ENCODE measurements at places on chromosomes 2 and 18. TPM values are rescaled to one million over a fixed set of nuclear protein-coding genes. Genes with fewer than 3 reads are reported as not detected.

- DNase-seq, result peak; percentile 36
These were observed 42.1 kb upstream of the SNED1 start for GRCh38 chr2:240956171-240956934.

- no peak for DNase-seq
These were observed 80.4 kb downstream of the LPIN2 start for GRCh38 chr18:2932247-2933181.

DNA sequence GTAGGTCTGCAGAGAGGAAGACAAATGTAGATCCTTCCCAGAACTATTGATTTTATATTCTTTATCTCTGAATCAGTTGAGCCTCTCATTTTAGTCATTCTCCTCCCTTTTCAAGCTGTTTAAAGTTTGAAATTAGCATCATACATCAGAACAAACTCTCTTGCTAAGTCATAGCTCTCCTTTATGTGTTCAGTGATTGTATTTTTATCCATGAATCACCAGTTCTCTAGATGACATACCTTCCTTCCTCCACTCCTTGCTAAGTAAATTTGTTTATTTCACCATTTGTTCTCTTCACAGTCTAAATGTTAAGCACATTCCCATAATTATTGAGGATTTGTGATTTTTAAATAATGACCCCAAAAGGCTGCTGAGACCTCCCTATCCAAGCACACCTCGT lies 63.5 kb upstream of the RAPGEF4 start:
- no peak for DNase-seq

The NXPH2 gene
- 0.38 TPM for total RNA-seq

The MERTK gene
- 13.7 TPM for total RNA-seq

All from mucosa of descending colon (tissue), 3 donors.